ENCODE measurements at places on chromosomes 7 and 10. TPM values are rescaled to one million over a fixed set of nuclear protein-coding genes. Genes with fewer than 3 reads are reported as not detected.

Gene DNAH11
- total RNA-seq: 8.3 TPM

Gene OIT3
- total RNA-seq: 0.92 TPM

Gene ASB4
- 0.69 TPM for total RNA-seq

Gene ZNF727
- 1.6 TPM for total RNA-seq

Gene MYOF
- total RNA-seq: 5.5 TPM

Gene GSTK1
- 46.1 TPM for total RNA-seq

Gene PRKCQ
- total RNA-seq: 5.3 TPM

Gene SFTPD
- total RNA-seq: 2.1 TPM

Gene PTER
- total RNA-seq: 0.92 TPM

Gene SPDYE9
- not detected for total RNA-seq

Gene RBP4
- total RNA-seq: 6.7 TPM

Gene BICC1
- 5.8 TPM for total RNA-seq

Gene CLDN4
- total RNA-seq: 0.69 TPM

Gene PAPOLB
- total RNA-seq: 1.8 TPM

Gene AP4M1
- total RNA-seq: 20.5 TPM

Gene PUS7
- total RNA-seq: 12.0 TPM

Gene SFMBT2
- 33.7 TPM for total RNA-seq

Gene VPS41
- total RNA-seq: 102 TPM

Gene PLAU
- total RNA-seq: 2.1 TPM

Gene MLXIPL
- 0.69 TPM for total RNA-seq

Gene EPDR1
- total RNA-seq: 33.7 TPM

Gene CBX3
- total RNA-seq: 136 TPM

Gene MACC1
- 0.23 TPM for total RNA-seq

Gene ANXA8
- total RNA-seq: not detected

Gene BTRC
- 63.0 TPM for total RNA-seq

Gene GLRX3
- total RNA-seq: 55.6 TPM

Gene OR13A1
- total RNA-seq: not detected

Gene MSMB
- total RNA-seq: not detected

Gene GATAD1
- 30.0 TPM for total RNA-seq

Gene TFR2
- total RNA-seq: 9.2 TPM

Gene NPC1L1
- total RNA-seq: not detected

Gene CYP2W1
- total RNA-seq: not detected

Gene RHOBTB1
- 24.7 TPM for total RNA-seq

Gene ANKRD30A
- not detected for total RNA-seq

Gene ICA1
- total RNA-seq: 64.4 TPM
